ENCODE measurements at places on chromosomes 3 and 15. TPM values are rescaled to one million over a fixed set of nuclear protein-coding genes. Genes with fewer than 3 reads are reported as not detected.

Gene GCNT3
- total RNA-seq = not detected

Gene FBXO40
- total RNA-seq = not detected

Gene PPP1R14D
- not detected for total RNA-seq

Gene CHRNA3
- 0.74 TPM for total RNA-seq

Gene ROPN1B
- total RNA-seq = not detected

Gene FES
- total RNA-seq = 56.3 TPM

Gene MUSTN1
- 1.1 TPM for total RNA-seq

Gene SMARCC1
- 138 TPM for total RNA-seq

Gene ALDH1A2
- 2.6 TPM for total RNA-seq

Gene IL5RA
- not detected for total RNA-seq

Gene GOLGA6B
- total RNA-seq = not detected

Gene APOD
- 5.0 TPM for total RNA-seq

GRCh38 chr15:65954289-65954741 is 85.0 kb downstream of the RAB11A start:
- no peak for DNase-seq

DNA sequence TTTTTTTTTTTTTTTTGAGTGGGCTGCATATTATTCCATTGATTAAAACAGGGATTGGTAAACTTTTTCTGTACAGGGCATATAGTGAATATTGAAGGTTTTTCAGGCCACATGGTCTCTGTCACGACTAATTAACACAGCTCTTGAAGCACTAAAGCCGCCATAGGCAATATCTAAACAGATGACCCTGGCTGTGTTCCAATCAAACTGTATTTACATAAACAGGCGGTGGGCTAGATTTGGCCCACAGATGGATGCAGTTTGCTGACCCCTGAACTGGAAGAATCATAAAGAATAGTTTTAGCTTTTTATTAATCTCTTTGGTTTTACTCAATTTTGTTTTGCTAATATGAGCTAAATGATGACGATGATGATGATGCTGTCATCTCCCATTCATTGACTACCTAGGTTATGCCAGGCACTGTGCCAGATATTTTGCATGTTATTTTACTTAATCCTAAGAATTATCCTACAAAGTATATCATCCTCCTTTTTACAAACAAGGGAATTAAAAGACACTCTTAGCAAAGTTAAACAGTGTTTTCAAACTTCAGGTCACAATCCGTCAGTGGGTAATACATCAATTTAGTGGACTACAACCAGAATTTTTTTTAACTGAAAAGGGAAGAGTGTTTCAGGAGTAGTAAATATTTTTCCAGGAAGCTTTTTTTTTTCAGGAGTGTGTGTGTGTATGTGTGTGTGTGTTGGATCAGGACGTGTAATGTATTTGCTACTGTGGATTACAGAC is 54.3 kb downstream of the LMCD1 start:
- no peak for DNase-seq

GRCh38 chr3:110526777-110527727 is 544.6 kb upstream of the NECTIN3 start:
- no peak for DNase-seq

DNA sequence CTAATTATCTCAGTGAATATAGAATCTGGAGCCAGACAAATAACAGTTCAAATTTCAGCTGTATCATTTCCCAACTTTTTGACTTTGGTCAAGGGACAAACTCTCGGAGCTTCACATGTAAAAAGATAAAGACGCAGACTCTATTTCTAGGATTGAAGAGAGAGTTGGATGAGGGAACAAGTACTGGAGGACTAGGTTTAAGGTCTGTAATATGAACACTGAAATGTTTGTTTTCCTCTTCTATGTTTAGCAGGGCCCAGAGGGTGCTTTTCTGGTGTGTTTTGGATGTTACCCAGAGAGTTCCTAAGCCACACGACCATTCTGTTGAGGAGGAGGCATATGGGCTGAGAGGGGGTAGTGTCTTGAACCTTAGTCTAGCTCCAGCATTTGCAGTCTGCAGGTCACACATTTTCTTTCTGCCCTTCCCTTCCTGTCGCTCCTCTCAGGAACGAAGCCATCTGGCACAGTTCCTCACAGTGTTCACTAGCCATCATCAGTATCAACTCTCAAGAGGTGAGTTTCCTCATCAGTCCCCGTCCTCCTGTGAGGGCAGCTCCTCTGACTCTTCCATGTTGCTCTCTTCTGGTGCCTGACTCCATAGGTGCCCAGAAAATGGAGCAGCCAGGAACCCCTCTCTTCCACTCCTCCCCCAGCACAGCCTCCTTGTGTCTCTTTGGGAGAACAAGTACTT is 250.1 kb downstream of the SQOR start:
- DNase-seq = no peak

DNA sequence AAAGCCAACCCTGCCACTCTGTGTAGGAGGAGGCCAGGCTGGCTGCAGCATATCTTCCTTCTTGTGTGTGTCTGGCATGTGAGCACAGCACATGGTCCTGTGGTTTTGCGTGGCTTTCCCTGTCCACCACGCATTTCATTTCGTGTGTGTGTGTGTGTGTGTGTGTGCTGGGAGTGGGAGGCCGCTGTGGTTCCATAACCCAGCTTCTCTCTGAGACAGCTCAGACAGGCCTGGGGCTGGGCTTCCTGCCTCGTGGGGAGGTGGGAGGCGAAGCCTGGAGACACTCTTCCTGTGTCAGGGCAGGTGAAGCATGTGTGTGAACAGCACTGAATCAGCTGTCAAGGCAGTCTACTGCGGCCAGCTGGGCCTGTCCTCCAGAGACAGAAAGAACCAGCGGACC is 16.0 kb upstream of the MRPS22 start:
- DNase-seq = no peak

DNA sequence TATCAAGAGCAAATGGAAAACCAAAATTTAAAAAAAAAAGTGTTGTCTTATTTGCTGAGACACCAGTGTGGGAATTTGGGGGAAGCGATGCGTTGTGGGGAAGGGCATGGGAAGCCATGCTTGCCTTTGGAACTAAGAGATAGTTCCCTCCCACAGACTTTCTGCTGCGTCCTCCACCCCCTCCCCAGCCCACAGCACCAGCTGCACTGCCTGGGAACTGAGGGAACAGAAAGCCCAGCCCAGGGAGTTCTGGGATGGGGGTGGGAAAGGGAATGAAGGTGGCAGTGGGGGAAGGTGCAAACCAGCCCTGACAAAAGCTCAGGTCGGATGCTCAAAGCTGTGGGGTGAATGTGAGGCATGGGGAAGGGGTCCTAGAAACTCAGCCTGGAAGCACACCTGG is 8.1 kb upstream of the NTRK3 start:
- no peak for DNase-seq

DNA sequence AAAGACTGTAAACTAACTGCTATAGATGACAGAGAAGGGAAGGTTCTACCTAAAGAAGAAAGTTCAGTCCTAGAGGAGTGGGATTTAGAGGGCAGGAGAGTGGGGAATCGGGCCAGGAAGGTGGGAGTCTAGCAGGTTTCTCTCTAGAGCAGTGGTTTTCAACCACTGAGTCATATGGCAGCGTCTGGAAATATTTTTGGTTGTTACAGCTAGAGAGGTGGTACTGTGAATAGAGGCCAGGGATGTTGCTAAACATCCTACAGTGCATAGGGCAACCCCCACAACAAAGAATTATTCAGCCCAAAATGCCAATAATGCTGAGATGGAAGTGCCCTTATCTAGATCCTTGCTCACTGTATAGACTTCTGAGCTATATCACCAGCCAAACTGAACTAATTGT is 28.7 kb downstream of the ATP1B3 start:
- no peak for DNase-seq

DNA sequence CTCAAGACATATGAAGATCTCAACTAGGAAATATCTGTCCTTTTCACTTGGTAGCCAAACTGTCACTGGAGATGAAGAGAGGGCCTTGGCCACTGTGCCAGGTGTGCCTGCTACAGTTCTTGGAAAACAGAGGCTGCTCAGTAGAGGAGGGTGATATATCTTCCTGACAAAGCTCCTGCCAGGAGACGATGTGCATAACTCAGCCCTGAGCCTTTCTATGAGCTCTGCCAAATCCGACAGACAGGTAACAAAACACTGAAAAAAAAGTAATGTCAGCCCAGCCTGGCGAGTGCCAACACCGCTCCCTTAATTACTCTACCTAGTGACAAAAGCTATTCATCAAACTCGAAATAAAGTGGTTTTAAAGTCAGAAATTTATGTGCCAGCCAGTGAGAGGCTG is 123.2 kb downstream of the MFSD1 start:
- DNase-seq = no peak

DNA sequence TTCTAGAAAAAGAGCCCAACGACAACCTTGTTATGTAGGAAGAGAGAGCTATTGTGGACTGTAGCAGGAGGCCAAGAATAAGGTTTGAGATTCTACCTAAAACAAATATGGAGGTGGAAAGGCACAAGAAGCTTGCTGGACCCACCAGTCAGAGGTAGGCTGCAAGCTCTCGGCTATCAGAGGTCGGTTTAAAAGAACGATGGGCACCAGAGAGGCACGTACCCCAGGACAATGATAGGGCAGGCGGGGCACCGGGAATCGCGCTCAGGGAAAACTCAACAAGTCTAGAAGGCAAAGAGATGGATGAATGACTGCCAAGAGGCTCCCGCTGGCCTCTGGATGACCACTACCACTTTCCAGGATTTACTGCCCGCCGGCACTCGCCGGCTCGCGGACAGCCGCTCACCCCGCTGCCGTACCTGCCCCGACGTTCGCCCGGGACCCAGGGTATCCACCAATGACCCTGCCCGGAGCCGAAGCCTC is 1.1 kb downstream of the HDGFL3 start:
- DNase-seq = no peak

GRCh38 chr3:166510382-166510781 is 673.2 kb upstream of the BCHE start:
- DNase-seq = no peak

DNA sequence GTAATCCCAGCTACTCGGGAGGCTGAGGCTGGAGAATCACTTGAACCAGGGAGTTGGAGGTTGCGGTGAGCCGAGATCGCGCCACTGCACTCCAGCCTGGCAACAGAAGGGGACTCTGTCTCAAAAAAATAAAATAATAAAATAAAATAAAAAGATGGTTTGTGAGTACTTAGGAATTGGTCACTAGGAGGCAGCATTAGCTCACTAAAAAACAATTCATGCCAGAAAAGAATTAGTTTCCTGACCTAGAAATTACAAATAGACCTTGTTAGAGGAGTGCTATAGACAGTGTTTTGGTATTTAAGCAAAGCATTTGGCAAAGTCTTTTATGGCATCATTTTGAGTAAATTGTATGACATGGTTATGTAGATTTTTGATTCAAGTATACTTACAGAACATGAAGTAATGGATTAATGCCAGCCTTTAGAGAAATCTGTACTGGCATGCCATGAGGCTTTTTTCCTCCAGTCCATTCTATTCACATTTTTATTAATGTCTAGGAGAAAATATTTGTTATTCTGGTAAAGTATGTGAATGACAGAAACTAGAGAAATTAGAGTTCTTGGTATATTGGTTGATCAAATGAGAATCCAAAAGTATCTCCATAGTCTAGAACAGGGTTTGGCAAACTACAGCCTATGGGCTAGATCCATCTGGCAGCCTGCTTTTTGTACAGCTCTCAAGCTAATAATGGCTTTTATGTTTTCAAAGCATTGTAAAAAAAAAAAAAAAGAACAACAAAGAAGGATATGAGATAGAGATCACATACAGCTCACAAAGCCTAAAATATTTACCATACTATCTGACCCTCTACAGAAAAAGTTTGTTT is 81.6 kb downstream of the LRRC49 start:
- DNase-seq = no peak

DNA sequence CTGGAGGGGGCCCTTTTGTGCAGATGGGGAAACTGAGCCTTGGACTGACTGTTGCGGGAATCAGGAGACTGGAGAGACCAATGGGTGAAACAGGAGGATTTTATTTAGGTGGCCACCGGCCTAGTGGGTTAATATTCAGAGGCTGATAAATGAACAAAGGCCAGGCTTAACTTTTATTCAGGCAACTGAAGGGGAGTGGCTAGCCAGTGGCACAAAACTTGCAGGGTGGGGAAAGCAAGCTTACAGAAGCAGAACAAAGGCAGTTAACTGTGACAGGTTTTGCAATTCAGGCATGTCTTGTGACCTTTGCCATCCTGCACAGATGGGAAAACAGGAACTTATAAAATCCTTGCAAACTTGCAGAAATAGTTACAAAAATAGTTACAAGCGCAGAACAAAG is 24.9 kb upstream of the ACAD9 start:
- DNase-seq = no peak

DNA sequence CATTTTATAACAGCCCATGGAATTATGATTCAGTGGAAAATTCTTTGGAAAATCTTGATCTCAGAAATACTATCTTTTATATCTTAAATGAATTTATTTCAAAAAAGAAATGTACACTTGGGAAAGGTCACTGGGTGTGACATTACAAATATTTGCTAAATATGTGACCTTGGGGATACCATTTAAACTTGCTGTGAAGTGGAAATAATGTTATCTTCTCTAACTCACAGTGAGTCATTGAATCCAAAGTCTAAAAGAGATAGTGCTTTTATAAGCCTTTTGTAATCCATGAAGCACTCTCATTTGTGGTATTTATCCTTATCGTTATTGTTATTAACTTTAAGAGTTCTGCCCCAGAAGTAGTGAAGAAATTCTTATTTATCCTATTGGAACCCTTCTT is 289.8 kb upstream of the SEMA6D start:
- DNase-seq = no peak

GRCh38 chr3:32873531-32874130 is 55.8 kb downstream of the TRIM71 start:
- no peak for DNase-seq

GRCh38 chr3:188867691-188868265 is 304.0 kb upstream of the TPRG1 start:
- DNase-seq = no peak

DNA sequence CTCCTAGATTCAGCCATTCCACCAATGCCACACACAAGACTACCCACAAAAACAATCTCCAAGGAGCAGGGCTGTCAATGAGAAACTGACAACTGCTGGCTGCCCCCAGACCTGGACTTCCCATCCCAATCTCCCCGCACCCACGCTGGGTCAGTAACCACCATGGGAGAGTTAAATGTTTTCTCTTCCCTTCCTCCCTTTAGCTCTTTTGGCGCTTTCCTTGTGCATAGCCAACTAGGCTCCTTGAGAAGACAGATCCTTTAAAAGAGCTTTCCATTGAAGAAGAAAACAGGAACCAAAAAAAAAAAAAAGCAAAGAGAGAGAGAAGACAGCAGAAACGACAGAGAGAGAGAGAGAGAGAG is 8.3 kb downstream of the BCL6 start:
- no peak for DNase-seq

GRCh38 chr3:184234224-184234623 is 4.8 kb downstream of the VWA5B2 start:
- no peak for DNase-seq

DNA sequence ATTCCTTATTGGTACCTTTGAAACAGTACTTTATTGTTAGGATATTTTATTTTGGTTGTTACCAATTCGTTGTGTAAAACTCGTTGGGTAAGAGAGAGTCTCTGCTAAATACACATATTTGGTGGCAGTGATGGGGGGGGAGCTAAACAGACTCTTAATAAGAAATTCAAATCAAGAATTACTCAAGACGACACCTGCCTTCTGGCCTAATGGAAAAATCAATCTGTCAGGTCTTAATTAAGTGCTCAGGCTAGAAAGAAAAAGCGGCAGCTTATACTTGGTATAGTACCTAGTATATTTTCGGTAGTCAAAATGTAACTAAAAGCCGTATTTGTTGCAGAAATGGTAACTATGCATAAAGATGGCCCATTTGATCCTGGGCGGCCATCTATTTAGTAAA is 18.2 kb downstream of the FOXP1 start:
- no peak for DNase-seq

- no peak for DNase-seq
Observed at GRCh38 chr3:127803619-127804018, 18.7 kb downstream of the MGLL start.

- DNase-seq = no peak
Observed at GRCh38 chr3:3089017-3089416, 21.2 kb downstream of the IL5RA start.
